Right renal cortex interstitium (tissue), 3 donors: ENCODE measurements at places on chromosomes 5 and 9.

- DNase-seq = no peak
Observed at GRCh38 chr5:14946815-14947620, 75.4 kb upstream of the ANKH start.

DNA sequence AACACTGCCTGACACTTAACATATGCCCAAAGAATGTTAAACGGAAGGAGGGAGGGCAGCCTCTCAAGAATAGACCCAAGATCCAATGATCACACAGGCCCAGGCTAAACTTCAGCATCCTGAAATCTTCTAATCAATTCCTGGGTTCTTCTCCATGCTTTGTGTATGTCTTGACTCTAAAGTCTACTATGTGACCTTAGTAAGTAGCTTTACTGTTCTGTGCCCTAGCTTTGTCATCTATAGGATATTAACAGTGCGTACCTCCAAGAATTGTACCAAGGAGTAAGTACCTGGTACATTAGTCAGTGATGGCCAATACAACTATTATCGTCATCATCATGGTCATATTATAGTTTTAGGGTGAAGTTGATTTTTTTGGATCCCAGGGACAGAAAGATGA, 96.6 kb downstream of the SGCD start:
- no peak for DNase-seq

DNA sequence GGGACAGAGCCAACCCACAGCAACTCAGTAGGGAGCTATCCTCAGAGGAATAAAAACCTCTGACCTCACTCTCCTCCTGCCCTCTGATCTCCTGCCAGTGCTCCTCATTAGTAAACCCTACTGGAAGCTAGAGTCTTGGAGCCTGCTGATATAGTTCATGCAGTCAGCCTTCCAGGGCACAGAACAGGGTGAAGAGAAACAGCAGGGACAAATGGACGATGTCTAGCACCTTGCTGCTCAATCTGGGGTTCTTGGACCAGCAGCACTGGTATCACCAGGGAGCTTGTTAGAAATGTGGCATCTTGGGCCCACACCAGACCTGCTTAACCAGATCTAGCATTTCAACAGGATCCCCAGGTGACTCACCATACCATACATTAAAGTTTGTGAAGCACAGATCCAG, 5.5 kb upstream of the GALNT12 start:
- DNase-seq = no peak

GRCh38 chr9:131666774-131667173, 73.1 kb downstream of the RAPGEF1 start:
- no peak for DNase-seq

- no peak for DNase-seq
Observed at GRCh38 chr5:112886975-112887374, 25.9 kb downstream of the SRP19 start.

DNA sequence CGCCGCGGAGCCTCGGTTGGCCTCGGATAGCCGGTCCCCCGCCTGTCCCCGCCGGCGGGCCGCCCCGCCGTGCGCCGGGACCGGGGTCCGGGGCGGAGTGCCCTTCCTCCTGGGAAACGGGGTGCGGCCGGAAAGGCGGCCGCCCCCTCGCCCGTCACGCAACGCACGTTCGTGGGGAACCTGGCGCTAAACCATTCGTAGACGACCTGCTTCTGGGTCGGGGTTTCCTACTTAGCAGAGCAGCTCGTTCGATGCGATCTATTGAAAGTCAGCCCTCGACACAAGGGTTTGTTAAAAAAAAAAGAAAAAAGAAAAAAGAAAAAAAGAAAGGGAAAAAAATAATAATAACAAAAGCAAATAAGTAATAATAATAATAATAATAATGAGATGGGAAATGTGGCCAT, 112.8 kb downstream of the GCNT1 start:
- no peak for DNase-seq
